GM12865 (cell line): ENCODE measurements at places on chromosomes 6 and 20.

DNA sequence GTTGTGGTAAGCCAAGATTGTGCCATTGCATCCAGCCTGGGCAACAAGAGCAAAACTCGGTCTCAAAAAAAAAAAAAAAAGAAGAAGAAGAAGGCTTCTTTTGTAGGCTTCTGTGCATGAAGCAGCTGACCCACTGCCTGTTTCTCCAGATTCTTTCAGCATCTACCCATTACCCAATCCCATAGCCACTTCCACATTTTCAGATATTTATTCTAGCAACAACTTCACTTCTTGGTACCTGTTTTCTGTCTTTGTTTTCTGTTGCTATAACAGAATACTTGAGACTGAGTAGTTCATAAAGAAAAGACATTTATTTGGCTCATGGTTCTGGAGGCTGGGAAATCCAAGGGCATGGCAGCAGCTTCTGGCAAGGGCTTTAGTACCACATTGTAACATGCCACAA, 95.3 kb upstream of the SGK1 start:
- DNase-seq, result no peak

GRCh38 chr6:35719404-35719829, 17.4 kb upstream of the ARMC12 start:
- DNase-seq, result no peak

DNA sequence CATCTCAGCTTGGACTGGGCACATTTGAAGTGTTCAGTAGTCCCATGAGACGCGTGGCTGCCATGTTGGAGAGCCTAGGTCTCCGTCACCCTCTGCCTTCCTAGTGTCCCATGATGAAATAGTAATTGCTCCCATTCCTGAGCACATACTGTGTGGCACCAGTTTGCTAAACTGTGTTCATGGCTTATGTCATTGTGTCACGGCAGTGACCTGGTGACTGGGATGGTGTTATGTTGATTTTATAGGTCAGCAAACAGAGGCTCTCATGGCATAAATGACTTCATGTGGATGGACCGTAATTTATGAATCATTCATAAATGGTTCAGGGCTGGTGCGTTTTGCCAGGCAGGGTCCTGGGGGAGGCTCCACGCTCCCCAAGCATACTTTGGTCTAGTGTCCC, 3.8 kb downstream of the BCAS4 start:
- DNase-seq, result peak; percentile 35

GRCh38 chr6:76792394-76792793, 670.9 kb downstream of the HTR1B start:
- no peak for DNase-seq

DNA sequence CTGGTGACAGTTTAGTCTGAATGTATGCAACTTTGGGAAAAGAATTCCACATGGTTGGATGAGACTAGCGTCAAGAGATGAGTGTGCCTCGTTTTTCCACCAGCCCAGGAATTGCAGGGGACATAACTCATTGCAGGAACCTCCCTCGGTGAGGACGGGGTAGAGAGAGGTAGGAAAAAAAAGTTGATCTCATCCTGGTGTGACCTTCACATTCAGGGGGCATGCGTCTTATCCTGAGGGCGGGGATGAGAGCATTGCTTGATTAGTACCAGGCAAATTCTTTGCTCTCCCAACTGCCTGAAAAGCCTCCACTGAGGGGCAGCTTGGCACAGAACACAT, 11.8 kb downstream of the TLDC2 start:
- no peak for DNase-seq
